ENCODE measurements at places on chromosomes 11 and 22.

GRCh38 chr22:20810645-20811044, 36.7 kb downstream of the SERPIND1 start:
- DNase-seq: no peak

DNA sequence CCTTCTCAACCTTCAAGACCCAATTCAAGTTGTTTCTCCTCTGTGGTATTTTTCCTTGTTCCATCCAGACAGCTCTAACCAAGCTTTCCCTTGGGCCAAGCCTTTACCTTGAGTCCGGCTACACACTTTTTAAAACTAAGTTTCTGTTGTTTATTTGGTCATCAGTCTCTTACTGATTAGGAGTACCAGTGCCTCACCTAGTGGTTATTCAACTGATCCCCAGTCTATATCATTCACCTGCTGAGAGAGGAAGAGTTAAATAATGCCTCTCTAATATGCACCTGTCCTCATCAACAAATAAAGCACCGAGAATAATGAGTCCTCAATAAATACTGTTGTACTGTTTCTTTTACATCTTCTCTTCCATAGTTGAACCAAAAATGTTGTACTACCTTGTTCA, 160.8 kb downstream of the MSANTD4 start:
- DNase-seq: no peak

- no peak for DNase-seq
Measured at GRCh38 chr11:121369366-121369765, 76.8 kb downstream of the SC5D start.

DNA sequence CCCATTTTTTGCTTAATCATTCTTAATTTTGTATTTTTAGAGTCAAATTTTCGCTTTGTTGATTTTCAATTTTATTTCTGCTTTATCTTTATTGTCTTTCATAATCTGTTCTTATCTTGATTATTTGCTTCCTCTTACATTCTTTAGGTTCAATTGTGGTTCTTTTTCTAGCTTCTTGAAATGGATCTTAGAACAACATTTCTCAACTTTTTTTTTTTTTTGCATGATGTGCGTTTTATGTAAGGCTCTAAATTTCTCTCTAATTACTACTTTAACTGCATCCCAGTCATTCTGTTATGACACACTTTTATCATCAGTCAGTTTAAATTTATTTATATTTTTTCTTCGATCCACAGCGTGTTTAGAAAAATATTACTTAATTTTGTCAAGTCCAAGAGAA, 65.2 kb upstream of the PARVA start:
- no peak for DNase-seq

DNA sequence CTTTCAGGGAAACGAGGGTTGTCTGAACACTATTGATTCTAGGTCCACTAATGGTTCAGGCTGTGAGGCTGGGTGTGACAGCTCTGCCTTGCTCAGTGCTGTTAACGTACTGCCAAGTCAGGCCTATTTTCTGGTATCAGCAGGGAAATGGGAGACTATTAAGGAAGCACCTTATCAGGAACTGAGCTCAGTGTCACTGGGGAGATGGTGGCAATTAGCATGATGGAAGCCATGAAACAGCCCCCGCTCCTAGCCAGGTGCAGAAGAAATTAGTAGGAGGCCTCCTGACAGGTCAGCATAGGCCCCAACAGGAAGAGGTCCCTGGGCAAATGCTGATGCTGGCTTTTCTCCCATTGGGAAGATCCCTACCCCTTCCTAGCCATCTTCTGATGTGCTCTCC, 42.6 kb upstream of the LMO2 start:
- DNase-seq: no peak

DNA sequence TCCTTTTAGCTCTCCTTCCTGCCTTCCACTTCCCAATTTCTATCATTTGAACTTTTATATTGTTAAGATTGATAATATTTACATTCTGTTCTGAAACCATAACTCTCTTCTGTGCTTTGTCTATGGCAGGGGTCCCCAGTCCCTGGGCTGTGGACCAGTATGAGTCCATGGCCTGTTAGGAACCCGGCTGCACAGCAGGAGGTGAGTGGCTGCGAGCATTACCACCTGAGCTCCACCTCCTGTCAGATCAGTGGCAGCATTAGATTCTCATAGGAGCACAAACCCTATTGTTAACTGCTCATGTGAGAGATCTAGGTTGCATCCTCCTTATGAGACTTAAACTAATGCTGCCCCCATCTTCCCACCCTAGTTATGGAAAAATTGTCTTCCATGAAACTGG, 48.4 kb upstream of the HEPHL1 start:
- no peak for DNase-seq

DNA sequence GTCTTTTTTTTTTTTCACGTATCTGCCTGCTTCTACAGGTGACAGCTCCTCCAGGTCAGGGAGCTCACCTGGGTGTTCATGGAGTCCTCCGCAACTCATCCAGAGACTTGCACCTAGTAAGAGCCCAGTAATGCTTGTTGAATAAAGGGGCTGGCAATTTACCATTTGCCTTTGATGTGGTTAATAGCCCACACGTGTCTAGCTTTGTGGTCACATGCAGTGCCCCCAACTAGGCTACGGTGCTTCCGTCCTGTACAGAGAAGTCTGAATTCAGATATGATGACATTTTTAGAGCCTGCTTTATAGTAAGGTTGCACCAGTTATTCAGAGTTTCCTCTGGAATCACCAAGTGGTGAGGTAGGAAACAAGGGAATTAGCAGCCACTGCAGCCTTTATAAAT, 199.4 kb upstream of the MTMR2 start:
- DNase-seq: no peak

- DNase-seq: no peak
Measured at GRCh38 chr11:110447897-110448745, 18.4 kb downstream of the FDX1 start.

GRCh38 chr11:9859554-9860305, 195.9 kb downstream of the SWAP70 start:
- DNase-seq: no peak

DNA sequence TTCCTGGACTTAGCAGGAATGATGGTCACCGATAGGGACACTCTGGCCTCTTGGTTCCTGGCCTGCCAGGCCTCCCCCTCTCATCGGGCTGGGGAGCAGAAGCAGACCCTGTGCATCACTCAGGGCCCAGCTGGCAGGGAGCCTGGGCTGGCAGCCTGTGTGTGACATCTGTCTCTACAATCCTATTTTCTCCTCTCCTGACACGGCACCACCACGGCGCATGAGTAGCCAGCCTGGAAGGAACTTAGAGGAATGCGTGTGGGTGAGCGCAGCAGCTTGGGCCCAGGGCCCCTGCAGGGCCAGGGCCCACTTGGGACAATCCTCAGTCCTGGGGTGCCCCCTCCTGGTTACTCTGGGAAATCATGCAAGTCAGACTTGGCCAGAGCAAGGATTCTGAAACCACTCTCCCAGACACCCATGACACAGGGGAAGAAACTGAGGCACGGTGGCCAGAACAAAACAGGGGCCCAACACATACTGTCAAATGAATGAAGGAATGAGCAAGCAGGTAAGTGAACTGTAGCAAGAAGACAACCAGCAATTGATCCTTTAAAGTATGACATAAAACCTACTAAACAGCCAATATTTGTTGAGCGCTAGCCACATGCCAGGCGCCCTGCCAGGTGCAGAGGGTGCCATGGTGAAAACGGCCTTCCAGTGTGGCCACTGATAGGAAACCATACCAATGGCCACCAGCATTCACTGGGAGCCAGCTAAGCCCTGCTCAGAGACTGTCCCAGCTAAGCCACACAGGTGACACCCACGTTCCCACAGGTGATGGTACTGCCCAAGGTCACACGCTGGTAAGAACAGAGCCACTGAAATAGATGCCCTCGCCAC, 13.3 kb downstream of the RSPH14 start:
- DNase-seq: no peak

DNA sequence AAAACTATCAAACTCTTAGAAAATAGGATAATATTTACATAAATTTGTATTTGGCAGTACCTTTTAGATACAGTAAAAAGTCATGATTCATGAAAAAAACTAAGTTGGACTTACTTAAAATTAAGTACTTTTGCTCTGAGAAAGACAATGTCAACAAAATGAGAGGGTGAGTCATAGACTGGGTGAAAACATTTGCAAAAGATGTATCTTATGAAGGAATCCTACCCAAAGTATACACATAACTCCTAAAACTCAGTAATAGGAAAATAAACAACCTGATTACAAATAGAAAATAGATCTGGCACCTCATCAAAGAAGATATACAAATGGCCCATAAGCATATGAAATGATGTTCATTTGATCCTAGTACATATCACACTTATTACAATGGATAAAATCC, 1154.6 kb downstream of the JRKL start:
- no peak for DNase-seq

DNA sequence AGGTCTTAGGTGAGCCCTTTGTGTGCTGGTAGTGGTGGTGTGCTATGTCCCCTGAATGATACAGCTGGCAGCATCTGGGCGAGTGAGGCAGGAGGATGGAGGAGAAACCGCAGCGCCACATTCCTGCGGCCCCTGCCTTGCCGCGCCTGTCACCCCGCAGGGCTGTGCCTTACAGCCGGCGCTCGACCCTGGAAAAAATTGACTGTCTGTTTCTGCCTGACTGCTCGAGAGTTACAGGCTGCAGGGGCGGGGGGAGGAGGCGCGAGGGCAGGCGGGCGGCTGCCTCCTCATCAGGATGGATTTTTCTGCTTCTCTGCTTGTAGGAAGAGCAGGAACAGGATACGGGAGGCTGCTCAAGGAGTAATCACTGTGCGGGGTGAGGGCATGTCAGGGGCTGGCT, 443.4 kb downstream of the MIAT start:
- no peak for DNase-seq

DNA sequence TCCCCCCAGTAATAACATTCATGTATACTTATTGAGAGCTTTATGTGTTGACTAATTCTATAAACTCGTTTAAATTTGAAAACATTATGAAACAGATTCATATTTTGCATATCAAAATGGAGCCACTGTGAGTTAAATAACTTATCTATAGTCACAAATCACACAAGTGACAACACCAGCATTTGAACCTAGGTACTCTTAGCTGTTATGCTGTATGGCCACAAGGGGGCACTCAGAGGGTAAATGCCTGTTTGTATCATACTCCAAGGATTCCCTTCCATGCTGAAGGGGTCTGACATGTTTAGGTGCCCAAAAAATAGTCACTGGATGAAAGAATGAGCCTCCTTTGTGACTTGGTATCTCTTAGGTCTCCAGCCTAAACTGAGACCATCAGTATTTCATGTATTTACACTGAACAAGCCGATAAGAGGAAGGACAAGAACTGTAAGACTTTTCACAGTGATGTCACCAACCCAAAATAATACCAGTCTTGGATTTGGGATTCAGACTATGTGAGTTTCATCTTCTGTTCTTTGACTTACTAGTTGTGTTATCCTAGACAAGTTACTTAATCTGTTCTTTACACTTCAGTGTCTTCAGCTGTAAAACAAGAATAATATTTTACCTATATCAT, 12.2 kb upstream of the OR52D1 start:
- no peak for DNase-seq

DNA sequence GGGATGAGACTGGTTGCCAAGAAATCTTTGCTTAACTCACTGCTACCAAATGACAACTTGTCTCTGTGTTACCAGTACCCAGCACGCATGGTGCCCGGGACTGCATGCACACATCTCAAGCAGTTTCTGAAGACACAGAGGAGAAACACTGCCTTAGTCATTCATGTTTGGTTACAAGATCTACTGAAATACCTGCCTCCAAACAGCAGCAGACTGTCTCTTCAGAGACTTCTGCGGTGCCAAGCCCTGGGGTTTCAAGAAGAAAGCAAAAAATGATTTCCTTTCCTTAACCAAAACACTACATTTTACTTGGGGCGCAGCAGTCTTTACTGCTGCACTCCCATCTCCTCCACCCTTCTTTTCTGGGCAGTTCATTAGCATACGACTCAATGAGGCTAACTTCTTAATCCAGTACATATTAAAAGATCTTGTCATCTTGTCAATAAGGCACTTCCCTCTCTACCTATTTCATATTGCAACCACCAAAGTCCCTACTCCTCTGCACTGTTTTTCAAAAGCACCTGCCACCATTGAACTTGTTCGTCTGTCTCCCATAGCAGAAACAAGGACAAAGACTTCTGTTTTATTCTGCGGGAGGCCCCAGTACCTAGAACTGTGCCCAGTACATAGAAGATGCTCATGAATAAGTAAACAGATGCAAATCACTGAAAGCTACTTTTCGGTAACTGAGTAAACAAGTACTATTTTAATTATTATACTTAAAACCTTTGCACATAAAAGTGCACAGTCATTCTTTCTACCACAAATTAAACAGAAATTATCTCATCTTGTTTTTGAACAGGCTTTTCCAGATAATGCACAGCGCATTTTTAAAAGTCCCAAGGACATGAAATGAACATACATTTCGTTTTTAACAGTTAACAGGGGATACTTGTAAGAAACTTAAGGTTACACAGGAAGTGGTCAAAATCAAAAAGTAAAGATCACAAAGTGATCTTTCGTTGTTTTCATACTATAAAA, 4.0 kb downstream of the NAP1L4 start:
- no peak for DNase-seq

- DNase-seq: no peak
Measured at GRCh38 chr11:115657586-115657985, 153.4 kb upstream of the CADM1 start.

- DNase-seq: no peak
Measured at GRCh38 chr11:69854713-69855112, 35.5 kb upstream of the FGF3 start.

GRCh38 chr11:114762408-114762807, 84.1 kb downstream of the NXPE2 start:
- DNase-seq: no peak

- no peak for DNase-seq
Measured at GRCh38 chr11:9263840-9264315, 1.3 kb downstream of the DENND5A start.

- no peak for DNase-seq
Measured at GRCh38 chr11:6127881-6128280, 20.4 kb downstream of the OR56B4 start.

DNA sequence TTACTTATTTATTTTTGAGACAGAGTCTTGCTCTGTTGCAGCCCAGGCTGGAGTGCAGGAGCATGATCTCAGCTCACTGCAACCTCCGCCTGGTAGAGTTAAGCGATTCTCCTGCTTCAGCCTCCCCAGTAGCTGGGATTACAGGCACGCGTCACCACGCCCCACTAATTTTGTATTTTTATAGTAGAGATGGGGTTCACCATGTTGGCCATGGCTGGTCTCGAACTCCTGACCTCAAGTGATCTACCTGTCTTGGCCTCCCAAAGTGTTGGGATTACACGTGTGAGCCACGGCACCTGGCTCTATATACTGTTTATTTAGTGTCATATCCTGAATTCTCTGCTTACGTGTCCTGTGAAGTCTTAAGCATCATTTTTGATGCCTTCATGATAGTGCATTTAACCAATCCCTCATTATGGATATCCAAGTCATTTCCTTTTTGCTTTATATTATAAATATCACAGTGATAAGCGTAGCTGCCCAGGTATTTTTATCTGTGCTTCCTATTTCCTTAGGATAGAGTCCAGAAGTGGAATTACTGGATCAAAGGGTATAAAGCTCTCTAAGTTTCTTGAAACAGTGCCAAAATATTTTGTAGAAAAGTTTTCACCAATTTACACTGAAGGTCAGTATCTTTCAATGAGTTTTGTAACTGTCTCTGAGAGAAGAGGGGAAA, 871 bp upstream of the SIDT2 start:
- DNase-seq: no peak

GRCh38 chr11:59418156-59418555, 8.1 kb downstream of the OR5A2 start:
- DNase-seq: no peak
